ENCODE measurements at places on chromosomes 16 and 17.

- no peak for DNase-seq
Observed at GRCh38 chr17:48439110-48439850, 9.3 kb upstream of the SKAP1 start.

DNA sequence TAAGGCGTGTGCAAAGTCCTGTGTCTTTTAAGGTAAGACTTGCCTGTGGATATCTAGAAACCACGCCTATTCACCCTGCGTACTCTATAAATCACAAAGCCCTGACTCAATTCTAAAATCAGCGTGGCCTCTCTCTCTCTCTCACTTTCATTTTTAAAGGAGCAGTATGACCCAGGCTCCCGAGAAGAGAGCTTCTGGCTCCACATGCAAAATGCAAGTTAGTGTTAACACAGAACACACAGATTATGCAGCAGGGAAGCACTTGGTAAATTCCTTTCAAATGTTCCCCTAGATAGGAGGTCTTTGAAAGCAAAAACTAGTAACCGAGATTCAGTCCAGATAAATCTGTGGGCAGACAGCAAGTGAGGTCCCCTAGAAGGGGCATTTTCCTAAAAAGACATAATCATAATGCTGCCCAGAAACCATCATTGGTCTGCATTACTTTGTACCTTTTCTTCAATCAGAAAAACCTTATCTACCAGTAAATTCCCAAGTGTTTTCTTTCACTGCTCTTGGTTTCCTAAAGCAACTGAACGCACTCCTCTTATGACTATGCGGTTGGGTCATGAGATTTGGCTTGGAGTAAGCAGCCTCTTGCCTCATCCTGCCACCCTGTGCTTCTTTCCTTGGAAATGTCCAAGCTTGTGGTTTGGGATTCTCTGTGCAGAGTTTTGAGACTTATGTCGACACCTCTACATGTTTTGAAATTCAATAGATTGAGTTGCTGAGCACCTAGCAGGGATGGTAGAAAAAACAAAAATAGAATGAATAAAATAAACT is 31.7 kb upstream of the KCNJ2 start:
- no peak for DNase-seq

GRCh38 chr17:67514998-67515397 is 137.9 kb downstream of the PITPNC1 start:
- no peak for DNase-seq

DNA sequence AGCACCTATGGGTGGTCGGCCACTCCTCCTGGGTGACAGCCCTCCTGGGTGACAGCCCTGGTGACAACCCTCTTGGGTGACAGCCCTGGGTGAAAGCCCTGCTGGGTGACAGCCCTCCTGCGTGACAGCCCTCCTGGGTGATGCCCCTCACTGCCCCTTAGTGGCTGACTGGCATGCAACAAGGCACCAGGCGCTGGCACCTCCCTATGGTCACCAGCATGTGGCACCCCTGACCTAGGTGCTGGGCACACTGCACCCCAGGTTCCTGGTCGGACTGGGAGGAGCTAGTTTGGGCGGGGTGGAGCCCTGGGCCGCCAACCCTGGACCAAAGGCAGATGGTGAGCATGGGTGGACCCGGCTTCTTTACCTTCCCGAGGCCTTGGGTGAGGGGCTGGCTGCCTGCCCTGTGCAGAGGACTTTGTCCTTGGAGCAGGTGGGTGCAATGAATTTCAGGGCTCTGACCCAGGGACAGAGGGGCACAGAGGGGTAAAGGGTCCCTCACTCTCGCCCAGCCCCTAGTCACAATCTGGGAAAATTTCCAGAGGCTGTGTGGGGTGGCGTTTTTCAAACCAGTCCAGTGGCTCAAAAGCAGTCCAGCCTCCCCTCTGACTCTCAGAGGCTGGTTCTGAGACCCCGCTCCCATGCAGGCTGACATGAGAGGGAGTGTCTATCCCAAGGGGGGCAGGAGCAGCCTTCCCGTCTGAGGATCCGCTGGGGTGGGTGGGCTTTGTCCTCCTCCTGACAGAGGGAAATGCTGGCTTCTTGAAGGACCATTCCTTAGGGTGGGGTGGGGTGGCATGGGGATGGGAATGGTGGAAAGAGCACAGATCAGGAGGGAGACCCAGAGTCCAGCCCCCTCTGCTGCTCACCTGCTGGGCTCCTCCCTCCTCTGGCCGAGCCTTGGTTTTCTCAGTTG is 25.9 kb upstream of the TNFRSF13B start:
- peak; percentile 75 for DNase-seq

DNA sequence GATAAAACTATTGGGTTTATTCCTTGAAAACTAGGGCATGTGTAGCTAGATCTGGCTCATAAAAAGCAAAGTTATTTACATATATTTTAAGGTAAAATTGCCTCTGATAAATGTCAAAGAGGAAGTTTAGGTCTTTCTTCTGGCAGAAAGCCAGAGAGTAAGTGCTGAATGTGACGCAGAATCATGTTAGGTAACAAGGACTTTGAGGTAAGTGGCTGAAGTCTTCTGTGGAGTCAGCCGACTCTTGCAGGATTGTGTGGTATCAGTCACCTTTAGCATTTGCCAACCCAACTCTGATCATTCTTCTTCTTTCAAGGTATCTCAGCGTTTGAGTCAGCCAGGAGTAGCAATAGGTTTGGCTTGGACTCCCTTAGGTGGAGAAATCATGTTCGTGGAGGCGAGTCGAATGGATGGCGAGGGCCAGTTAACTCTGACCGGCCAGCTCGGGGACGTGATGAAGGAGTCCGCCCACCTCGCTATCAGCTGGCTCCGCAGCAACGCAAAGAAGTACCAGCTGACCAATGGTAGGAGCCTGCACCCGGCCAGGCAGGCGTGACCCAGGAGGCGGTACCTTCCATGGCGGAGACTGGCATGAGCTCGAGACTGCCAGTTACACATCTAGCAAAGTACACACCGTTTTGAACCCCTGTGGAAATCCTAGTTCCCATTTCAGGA is 37.9 kb downstream of the SIAH1 start:
- DNase-seq, result no peak

DNA sequence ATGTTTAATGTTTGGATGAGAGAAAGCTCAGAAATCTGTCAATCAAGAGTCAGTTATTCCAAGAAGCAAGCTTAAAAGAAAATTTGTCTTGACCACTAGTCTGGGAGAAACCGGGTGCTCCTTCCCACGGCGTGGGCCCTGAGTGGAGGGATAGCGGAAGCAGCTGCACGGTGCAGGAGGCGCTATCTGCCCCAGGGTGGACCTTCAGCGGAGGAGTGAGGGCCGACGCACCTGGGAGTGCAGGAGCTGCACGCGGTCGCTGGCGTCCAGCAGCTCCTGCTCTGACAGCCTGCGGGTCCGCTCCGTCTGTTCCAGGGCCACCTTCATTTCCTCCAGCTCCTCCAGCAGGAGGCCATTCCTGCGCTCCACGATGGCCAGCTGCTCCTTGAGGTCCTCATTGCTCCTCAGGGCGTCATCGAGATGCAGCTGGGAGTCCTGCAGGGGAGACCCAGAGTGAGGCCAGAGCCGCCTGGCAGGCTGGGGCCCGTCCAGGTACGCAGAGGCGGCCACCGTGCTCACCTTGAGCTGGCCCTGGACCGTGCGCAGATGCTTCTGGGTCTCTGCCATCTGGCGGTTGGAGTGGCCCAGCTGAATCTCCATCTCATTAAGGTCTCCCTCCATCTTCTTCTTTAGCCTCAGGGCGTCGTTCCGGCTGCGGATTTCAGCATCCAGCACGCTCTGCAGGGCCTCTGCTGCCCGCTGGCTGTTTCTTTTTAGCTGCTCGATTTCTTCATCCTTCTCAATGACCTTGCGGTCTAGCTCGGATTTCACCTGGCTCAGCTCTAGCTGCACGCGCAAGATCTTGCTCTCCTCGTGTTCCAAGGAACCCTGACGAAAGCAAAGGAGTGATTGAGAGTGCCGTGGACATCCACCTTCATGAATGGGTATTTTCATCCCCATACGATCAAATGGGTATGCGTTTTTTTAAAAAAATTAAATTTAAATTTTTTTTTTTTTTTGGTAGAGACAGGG is 63.5 kb downstream of the MYH13 start:
- DNase-seq, result no peak

DNA sequence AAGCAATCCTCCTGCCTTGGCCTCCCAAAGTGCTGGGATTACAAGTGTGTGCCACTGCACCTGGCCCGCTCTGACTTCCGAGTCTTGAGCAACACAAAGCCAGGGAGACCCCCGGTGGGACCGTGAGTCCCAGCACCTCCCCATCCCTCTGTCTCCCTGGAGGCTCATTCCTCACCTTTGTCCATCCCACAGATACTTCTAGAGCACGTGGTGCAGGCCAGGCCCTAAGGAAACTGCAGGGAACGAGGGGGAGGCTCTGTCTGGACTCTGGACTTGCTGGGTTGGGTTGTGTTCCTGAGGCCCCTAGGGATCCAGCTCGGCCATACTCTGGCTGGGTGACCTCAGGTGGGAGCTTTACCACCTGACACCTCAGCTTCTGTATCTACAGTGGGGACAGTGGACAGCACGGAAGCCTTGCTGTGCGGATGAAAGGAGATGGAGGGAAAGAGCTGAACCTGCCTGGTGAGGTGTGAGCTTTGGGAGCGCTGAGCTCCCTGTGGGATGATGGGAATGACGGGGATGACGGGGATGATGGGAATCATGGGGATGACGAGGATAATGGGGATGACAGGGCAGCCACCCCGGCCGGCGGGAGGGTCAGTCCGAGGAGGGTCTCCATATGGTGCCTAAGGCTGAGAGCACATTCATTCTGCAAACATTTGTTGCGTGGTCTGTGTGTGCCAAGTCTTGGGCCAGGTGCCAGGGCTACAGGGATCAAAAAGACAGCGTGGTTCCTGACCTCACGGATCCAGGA is 26.6 kb downstream of the C16orf74 start:
- DNase-seq, result no peak

GRCh38 chr16:1331712-1332617 is 1.5 kb upstream of the BAIAP3 start:
- peak; percentile 68 for DNase-seq

DNA sequence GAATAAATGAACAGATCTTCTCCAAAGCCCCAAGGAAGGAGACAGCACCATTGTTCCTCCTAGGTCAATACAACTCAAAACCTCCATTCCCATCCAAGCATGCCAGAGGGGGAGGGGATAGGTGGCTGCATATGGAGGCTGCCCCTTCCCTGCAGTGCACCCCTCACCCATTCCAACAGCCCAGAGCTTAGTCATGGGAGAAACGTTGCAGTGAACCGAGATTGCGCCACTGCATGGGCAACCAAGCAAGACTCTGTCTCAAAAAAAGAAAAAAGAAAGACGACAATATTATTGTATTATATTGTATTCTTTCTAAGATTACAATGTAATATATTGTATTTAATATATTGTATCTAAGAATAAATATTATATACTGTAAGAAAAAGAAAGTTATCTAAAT is 36.4 kb upstream of the CD300E start:
- DNase-seq, result no peak

DNA sequence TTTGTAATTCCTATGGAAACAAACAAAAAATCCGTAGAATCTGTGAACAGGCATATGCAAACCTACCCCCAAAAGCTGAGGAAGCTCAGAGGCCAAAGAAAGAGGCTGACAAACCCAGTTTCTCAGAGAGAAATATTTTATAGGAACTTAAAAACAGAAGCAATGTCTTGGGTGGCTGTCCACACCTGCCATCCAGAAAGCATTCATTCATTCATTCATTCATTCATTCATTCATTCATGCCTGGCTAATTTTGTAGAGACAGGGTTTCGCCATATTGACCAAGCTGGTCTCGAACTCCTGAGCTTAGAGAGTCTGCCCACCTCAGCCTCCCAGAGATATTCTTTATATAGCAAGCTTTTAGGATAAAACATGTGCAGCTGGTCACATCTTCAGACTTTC is 154.3 kb downstream of the MRTFB start:
- DNase-seq, result no peak

- DNase-seq, result no peak
Observed at GRCh38 chr16:86898386-86898785, 320.0 kb downstream of the FOXL1 start.

GRCh38 chr17:34177642-34178041 is 77.4 kb upstream of the CCL2 start:
- DNase-seq, result no peak

DNA sequence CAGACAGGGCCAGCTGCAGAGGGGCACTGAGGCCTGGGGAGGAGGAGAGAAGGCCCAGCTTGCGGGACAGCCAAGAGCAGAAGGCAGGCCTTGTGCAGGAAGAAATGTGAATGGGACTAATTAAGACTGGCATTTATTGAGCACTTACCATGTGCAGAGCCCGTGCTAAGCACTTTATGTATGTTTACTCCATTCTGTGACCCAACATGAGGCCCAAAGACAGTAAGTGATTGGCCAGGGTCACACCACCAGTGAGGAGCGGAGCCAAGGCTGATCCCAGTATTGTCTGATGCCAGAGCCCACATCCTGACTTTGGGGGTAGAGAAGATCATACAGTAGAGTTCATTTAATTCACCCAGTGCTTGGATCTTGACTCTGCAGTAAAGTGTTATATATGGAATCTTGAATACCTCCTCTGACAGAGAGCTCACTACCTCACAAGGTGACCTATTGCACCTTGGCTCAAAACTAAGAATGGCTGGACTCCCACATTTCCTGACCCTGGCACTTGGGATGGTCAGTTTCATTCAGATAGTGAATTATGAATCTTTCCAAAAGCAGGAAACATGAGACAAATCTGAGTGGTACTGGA is 13.6 kb downstream of the KATNB1 start:
- DNase-seq, result no peak

Data from 8988T (cell line).